ENCODE measurements at places on chromosomes 6 and 20.

GRCh38 chr6:163501439-163501838 lies 86.9 kb downstream of the QKI start:
- no peak for DNase-seq

DNA sequence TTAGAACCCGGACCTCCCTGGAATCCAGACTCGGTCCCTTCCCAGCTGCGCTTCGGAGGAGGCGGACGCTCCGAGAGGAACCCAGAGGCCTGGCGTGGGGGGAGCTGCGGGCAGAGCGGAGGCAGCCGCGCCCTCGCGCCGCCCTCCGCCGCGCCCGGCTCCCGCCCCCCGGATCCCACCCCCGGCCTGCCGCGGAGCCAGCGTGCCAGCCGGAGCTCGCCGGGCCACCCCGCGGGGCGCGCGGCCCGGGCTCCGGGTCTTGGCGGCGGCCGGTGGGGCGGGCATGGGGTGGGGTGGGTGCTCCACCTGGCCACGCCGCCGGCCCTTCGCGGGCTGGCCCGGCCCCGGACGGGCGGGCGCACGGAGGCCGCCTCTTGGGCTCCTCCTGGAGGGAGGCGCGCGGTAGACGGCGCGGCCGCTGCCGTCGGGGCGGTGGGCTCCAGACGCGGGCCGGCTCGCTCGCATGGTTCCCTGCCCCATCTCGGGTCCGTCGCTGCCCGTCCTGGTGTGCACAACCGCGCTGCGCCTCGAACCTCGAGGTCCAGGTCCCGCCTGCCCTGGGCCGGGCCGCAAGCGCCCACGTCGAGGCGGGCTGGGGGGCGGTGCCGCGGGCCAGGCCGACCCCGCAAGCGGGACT lies 592 bp upstream of the CDYL start:
- peak; percentile 82 for DNase-seq

GRCh38 chr6:38168699-38169098 lies 349.2 kb downstream of the ZFAND3 start:
- DNase-seq = no peak

DNA sequence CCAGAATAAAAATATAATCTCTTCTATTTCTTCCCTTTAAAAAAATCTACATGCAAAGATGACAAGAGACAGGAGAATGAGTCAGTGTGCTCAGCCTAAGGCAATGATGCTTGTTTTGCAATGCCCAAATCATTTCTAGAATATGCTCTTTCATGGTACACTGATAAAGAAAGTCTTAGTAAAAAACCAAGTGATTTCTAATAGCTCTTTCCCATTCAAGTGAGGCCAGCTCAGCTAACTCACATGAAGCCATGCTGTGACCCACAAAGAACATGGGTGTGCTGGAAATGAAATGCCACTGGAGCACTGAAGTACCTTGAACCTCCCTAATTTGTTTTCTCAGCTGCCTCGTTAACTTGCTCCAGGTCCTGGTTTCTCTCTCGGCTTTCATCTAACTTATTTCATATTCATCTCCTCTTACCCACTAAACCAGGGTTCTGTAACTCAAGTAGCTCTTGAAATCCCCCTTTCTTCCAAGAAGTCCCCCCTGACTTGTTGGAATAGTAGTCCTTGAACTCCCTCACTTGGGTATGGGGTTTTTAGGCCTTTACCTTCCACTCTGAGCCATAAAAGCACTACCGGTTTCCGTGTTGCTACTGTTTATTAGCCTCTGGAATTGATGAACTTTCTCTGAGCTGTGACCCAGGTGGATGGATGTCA lies 92.7 kb downstream of the IRF4 start:
- DNase-seq = no peak

DNA sequence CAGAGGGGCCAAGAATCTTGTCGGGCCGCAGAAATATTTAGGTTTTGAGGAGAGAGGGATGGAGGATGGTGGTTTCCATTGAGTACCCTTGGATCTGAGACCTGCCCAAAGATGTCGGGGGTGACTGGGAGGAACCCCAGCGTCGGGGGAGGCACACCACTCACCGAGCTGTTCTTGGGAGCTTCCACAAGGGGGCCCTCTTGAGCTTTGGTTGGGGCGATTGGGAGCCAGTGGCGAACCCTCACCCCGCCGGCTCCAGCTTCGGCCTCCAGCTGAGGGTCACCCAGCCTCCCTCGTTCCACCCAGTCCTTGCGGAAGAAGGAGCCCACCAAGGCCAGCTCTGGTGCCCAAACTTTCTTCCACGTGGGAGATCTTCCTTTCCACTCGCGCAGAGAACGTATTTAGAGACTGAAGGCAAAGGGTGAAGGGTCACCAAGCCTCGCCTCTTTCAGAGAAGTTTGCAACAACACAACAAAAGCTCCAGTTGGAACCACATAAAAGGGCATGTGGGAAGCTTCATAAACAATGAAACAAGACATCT lies 33.6 kb downstream of the APCDD1L start:
- peak; percentile 46 for DNase-seq
